ENCODE measurements at places on chromosomes 7 and 10. TPM values are rescaled to one million over a fixed set of nuclear protein-coding genes. Genes with fewer than 3 reads are reported as not detected.
A peak's percentile ranks its signal among the peaks of the same experiment; 100 is the strongest.

Gene PIK3AP1
- not detected for total RNA-seq

Gene CCDC7
- 19.1 TPM for total RNA-seq

Gene FAM24A
- total RNA-seq = not detected

DNA sequence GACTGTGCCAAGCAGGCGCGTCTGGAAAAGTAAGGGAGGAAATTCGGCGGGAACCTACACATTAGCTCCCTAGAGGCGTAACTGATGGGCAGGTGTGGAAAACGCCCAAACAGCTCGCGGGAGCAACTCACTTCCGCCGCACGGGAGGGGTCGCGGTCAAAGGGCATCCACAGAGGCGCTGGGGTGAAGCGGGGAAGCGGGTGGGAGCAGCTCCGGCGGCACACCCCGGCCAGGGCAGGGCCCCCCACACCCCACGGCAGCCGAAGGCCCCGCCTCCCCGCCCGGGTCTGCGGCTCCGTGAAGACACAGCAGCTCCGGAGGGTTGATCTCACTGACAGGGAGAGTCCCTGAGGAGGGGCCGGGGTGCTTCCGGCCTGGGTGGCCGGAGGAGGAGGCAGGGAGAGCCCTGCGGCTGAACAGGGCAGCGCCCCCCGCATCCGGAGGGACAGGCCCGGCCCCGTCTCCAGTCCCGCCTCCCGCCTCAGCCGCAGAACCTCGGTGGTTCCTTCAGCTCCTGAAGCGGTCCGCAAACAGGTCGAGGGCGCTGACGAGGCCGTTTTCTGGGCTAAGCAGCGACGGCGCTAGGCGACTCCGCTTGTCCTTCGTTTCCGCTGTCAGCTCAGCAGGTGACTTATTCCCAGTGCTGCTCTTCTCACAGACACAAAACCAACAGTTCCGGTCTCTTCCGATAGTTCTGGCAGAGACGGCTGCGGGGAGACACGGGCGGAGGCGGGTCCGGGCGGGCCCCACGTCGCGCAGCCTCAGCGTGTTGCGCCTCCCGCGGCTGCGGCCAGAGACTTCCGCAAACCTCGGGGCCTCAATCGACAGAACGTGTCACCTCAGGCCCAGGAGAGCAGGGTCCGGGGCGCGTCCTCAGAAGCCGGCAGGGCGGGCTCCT, 276.1 kb downstream of the DNAJB6 start:
- no peak overlapping the region for H3K4me3 ChIP-seq
- no peaks in the 10 kb centered on the region for H3K4me1 ChIP-seq
- DNase-seq = no peak
- no peak overlapping the region for H3K27ac ChIP-seq
- no peaks in the 10 kb centered on the region for H3K27me3 ChIP-seq
- H3K36me3 ChIP-seq = no peaks in the 10 kb centered on the region

- H3K36me3 ChIP-seq = no peaks in the 10 kb centered on the region
- H3K27ac ChIP-seq = no peak overlapping the region
- H3K4me1 ChIP-seq = no peaks in the 10 kb centered on the region
Observed at GRCh38 chr7:101436221-101436735, 73.6 kb downstream of the COL26A1 start.

DNA sequence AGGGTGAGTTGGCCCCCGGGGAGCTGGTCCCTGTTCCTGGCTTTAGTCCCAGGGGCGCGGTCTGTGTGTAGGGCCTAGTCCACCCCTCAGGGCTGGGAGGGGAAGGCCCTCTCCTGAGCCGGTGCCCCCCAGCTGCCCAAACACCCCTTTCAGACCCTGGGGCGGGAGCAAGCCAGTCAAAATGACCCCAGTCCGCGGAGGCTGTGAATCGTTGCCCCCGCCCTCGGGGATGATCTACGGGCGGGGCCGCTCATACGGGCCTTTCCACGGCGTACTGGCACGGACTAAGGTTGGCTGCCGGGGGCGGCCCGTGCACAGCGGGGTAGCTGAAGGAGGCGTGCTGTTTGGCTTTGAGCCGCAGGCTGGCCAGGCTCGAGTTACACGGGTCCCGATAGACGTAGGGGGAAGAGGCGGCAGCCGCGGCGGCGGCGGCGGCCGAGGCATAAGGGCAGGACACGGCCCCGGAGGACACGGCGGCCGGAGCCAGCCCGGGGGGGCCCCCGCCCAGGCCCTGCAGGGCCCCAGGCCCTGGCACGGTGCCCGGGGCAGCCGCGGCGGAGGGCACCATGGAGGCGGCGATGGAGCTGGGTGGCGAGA, 4.3 kb downstream of the ELOVL3 start:
- H3K4me3 ChIP-seq = peak overlapping the region; percentile 65
- H3K4me1 ChIP-seq = peaks cover 13% of the 10 kb centered on the region
- peak; percentile 84 for DNase-seq
- no peaks in the 10 kb centered on the region for H3K36me3 ChIP-seq
- H3K27ac ChIP-seq = no peak overlapping the region
- H3K27me3 ChIP-seq = no peaks in the 10 kb centered on the region

GRCh38 chr10:61164458-61165160, 220.6 kb upstream of the RHOBTB1 start:
- H3K27ac ChIP-seq = no peak overlapping the region
- no peaks in the 10 kb centered on the region for H3K36me3 ChIP-seq
- DNase-seq = peak; percentile 30
- H3K27me3 ChIP-seq = 0 out of 2 replicates have a peak, but pooled peaks cover under 1% of the 10 kb centered on the region

- peaks cover 19% of the 10 kb centered on the region for H3K4me1 ChIP-seq
- no peak overlapping the region for H3K27ac ChIP-seq
- no peaks in the 10 kb centered on the region for H3K27me3 ChIP-seq
- H3K36me3 ChIP-seq = peaks cover 22% of the 10 kb centered on the region
Observed at GRCh38 chr7:6438427-6438826, 9.3 kb downstream of the DAGLB start.
